ENCODE measurements at places on chromosomes 13 and 19. TPM values are rescaled to one million over a fixed set of nuclear protein-coding genes. Genes with fewer than 3 reads are reported as not detected.

The TIMM44 gene
- 78.6 TPM for total RNA-seq

GRCh38 chr19:30910485-30911240 lies 438.6 kb downstream of the TSHZ3 start:
- DNase-seq, result no peak

- no peak for DNase-seq
These were observed 8.8 kb downstream of the PPP2R1A start for GRCh38 chr19:52198678-52199077.

The TGFBR3L gene
- 1.5 TPM for total RNA-seq

Data from endodermal cell (in vitro differentiated cells).